Spleen (tissue), 13 donors: ENCODE measurements at places on chromosomes 3 and 15. TPM values are rescaled to one million over a fixed set of nuclear protein-coding genes. Genes with fewer than 3 reads are reported as not detected.

GRCh38 chr3:87426918-87427317 lies 150.5 kb upstream of the POU1F1 start:
- no peak for DNase-seq

GRCh38 chr3:72820415-72820814 lies 27.8 kb downstream of the SHQ1 start:
- DNase-seq: no peak

DNA sequence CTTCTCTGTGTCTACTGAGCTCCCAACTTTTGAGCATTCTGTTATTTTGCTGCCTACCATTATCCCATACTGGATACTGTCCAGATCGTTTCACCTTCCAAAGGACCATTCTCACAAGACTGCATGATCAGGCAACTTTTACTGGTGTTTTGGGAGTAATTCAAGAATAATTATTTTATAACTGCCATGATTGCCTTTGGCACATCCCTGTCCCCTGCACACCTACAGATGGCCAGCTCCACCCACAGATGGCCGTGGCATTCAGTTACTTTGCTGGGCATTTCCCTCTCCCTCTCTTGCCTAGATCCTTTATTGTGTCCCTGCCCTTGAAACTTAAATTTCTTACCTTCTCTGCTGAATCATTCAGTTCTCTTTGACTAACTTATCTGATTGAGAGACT lies 263.9 kb downstream of the DIPK2A start:
- DNase-seq: no peak

DNA sequence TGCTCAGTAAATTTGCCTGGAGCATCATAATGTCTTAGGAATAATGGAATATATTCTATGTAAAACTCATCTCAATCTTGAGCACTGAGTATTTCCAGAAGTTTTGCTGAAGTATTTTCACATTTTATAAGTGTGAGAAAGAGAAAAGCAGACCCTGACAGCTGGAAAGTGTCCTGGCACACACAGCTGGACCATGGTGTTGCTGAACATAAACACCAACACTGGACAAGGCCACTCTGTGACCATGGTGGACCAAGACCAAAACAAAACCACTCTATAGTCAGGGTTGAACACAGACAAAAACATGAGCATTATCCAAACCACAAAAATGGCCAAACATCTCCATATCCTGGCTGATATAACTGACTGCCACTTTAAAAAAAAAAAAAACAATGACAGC lies 15.1 kb upstream of the SGO1 start:
- DNase-seq: no peak

AGTR1 gene
- total RNA-seq: 14.4 TPM

DNA sequence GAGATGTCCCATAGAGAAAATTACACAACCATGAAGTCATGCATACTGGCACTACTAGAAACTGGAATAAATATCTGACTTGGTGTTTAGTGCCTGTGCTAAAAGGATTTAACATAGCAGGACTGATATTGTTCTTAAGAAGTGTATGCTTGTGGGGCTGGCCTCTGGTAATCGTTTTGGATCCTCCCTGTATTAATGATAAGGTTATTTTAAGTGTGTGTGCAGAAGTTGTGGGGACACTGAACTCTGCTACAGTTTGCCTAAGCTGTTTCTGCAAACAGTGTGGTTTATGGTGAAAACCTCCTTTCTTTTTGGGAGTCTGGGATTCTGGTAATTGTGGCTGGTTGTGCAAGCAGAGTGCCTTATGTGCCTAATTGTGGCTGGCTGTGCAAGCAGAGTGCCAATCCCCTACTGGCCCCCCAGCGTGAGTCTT lies 120.8 kb downstream of the CLASP2 start:
- no peak for DNase-seq
